Panc1 (cell line): ENCODE measurements at places on chromosomes 3 and 15.
A peak's percentile ranks its signal among the peaks of the same experiment; 100 is the strongest.

DNA sequence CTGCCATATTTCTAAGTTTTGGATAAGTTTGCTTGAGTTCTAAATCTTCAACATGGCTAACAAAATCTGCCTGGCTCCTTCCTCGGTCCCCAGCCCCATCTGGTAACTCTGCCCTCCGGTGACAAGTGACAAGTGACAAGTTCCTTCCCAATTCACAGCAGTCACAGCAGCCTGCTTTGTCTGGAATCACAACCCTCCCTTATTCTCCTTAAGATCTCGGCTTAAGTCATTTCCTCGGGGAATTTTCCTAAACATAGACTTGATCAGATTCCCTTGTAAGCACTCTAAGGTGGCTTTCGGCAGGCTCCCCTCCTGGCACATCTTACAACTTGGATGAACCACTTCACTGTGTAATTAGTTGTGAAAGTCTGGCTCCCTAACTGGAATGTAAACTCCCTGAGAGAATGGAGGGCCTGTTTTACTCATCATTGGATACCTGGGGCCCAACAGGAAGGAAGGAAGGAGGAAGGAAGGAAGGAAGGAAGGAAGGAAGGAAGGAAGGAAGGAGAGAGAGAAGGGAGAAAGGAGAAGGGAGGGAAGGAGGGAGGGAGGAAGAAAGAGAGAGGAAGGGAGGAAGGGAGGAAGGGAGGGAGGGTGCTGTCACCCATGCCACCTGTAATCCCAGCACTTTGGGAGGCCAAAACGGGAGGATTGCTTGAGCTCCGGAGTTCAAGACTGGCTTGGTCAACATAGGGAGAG is 126.4 kb downstream of the SHQ1 start:
- no peak for DNase-seq

DNA sequence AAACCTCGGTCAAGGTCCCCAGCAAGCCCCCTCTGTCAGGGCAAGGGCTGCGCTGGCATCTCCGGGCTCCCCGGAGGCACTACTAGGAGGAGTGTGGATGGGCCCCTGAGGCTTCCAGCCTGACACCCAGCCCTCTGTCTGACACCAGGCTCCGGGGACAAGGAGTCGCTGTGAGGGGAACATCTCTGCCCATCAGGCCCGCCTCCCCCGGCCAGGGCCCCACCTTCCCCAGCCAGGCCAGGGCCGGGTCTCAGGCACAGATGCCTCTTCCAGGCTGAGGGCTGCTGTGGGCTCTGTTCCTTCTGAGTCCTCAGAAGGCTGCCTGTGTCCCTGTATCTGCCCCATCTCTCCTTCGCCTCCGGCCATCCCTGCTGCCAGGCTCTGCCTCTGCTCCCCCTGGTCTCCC is 15.8 kb downstream of the CSPG4 start:
- no peak for DNase-seq

GRCh38 chr3:175443682-175444081 is 584.5 kb downstream of the NAALADL2 start:
- DNase-seq = no peak

DNA sequence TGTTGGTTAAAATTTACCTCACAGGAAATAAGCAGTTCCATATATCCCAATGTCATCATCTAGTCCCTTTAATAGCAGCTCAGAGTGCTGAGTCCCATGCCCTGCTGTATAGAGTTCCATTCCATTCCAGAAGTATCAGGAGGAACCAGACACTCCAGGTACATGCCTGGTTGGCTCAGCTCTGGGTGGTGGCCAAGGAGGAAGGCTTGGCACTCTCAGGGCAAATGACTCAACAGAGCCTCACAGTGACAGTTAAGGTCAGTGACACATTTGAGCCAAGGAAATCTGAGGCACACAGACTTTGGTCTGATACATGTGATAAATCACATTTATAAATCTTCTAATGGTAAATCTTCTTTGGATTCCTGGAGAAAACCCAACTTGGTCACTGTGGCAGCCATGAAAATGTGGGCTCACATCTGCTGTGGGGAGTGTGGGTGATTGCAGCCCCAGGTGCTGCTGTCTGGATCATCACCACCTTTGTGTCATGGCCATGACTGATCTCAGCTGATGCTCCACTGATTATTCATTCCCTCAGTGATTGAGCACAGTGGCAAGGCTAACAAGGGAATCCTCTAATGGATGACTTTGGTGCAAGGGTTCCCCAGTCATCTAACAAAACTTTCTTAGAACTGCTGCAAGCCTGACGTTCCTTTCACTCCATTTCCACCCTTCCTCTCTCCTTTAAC is 9.3 kb downstream of the HHLA2 start:
- peak; percentile 7 for DNase-seq

- DNase-seq = no peak
These were observed 5.6 kb downstream of the TIGIT start for GRCh38 chr3:114299421-114299820.

DNA sequence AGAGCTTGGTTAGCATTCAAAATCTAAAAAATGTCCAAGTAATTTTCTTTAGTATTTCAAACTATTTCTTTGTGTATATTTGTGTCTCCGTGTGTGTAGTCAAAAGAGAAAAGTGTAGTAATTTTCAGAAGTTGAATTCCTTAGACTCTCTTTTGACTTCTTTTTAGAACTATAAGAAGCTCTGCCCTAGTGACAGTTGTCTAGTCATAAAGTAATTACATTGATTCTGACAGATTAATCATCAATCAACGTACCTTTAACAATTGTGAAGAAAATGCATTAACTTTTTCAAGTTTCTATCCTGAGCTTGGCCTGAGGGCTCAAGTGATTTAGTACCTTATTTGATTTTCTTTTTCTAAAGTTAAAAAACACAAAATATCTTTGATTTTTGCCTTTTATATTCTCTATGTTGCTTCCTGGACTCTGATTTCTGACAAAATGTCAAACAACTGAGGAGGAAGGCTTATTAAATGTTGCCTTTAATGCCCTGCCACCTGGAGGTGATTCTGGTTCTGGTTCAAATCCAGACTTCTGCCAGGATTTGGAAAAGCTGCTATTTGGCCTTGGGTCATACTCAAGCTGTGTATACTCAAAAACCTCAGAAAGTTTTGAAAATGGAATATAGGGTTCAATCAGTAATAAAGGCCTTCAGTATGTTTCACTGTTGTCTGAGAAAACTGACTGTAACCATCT is 653.6 kb downstream of the NSUN3 start:
- DNase-seq = no peak

DNA sequence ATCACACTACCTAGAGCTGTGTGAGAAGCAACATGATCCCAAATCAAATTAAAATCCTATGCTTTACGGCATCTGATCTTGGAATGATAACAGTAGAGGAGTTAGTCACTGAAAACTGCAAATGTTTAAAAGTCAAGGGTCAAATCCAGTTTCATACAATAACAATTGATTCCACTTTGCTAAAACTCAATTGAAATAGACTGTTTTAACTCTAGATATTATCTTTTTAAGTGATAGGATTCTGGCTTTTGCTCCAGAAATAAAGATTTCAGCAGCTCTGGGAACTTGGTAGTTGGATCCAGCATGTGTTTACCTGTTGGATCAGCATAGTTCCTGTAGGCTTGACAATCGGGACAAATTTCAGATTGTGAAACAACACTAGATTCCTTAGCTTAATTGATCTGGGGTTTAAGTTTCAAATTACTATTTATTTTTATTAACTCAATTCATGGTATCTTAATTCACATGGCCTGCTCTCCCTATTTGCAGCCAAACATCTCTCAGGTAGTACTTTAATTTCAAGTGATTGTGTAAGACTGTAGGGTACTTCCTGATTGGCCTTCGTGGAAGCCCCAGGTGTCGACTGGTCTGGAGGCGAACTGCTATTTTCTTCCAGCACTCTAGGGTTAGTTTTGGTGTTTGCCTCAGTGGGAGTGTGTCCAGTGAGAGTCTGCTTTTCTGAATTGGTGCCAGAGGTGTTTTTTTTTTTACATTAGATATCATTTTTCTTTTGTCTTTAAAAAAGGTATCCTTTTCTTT is 16.6 kb downstream of the NFKBIZ start:
- no peak for DNase-seq

GRCh38 chr3:125440559-125440955 is 65.4 kb upstream of the ZNF148 start:
- DNase-seq = no peak

GRCh38 chr3:79005084-79005483 is 762.7 kb downstream of the ROBO1 start:
- no peak for DNase-seq

- DNase-seq = no peak
These were observed 241.8 kb downstream of the ADAMTS17 start for GRCh38 chr15:100099976-100100375.

GRCh38 chr3:122578069-122578740 is 755 bp downstream of the PARP15 start:
- no peak for DNase-seq

DNA sequence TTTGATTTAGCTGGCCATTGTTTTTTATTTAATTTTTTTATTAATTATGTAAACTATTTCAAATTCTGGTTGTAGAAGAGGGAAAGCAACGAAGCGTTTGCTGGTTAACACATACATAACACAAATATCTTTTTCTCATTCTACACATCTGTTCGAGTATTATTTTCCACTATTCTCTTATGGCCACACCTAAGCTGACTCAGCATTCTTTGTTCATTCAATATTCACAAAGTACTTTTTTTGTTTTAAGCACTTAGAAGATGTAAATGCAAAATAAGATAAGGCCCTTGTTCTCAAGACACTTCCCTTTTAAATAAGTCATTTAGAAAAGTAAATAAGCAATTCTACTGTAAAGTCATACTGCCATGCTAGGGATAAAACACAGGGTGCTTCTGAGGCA is 45.4 kb downstream of the CADM2 start:
- no peak for DNase-seq

- DNase-seq = no peak
These were observed 8.5 kb downstream of the BFSP2 start for GRCh38 chr3:133408366-133408765.

DNA sequence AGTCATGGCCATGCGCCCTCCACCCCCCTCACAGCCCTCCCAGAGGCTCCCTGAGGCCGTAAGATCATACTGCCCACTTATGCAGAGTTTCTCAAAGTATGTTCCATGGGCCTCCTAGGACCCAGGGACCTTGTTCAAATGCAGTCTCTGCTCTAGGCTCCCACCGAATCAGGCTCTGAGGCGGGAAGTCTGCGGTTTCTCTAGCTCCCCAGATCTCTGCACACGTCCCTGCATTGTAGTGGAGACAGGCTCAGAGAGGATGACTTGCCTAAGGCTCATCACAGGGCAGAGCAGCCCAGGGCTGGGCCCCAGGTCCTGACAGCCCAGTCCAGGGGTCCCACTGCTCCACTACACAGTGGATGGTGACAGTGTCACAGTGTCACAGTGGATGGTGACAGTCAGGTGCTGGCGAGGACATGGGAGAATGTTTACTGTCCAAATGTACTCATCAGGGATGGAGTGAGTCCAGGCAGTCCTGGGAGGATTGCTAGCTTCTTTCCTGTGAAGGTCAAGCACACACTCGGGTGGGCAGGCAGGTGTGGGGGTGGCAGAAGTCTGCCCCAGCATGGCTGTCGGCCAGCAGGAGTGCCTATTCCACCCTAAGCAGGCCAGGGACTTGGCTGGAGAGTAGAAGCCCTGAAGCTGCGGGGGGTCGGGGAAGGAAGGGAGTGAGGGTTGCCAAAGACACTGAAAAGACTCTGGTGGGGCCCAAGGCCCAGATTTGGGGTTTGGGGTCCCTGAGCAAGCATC is 12.4 kb downstream of the ANKRD63 start:
- DNase-seq = no peak

DNA sequence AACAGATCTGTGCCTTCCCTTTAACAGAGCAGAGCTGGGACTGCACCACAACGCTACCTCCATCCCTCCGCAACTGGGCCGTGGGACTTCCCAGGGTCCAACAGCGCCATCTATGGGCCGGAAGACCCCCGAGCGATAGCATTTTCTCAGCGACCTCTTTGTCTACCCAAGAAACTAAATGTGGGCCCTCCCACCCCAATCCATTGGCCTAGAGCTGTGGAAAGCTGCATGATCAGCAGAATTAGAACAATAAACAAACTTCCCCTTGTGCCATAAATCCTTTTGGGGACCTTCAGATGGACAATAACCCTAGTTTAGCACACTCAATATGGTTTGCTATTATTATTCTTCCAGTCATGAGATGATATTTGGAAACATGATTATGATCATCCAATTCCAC is 74.8 kb upstream of the NTRK3 start:
- DNase-seq = peak; percentile 5

GRCh38 chr3:30988769-30989168 is 94.3 kb upstream of the GADL1 start:
- no peak for DNase-seq

- DNase-seq = no peak
These were observed 530.9 kb upstream of the CBLB start for GRCh38 chr3:106399761-106400160.

DNA sequence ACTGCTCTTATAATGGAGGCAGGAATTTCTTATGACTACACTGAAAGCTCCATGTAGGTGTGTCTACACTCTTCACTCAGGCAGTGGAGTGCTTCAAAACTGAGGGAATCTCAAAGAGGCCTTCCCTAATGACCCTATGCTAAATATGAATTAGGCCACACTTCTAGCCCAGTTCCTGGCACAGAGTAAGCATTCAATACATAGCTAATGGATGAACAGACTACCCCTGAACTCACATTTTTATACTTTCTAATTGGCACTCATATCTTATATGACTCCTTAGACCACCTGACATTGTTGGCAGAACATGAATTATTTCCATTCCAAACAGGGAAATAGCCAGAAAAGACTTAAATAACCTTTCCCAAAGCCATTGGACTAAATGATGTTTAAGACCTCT is 3.4 kb downstream of the RARRES1 start:
- DNase-seq = no peak

GRCh38 chr3:76065964-76066363 is 280.6 kb upstream of the ZNF717 start:
- DNase-seq = no peak

DNA sequence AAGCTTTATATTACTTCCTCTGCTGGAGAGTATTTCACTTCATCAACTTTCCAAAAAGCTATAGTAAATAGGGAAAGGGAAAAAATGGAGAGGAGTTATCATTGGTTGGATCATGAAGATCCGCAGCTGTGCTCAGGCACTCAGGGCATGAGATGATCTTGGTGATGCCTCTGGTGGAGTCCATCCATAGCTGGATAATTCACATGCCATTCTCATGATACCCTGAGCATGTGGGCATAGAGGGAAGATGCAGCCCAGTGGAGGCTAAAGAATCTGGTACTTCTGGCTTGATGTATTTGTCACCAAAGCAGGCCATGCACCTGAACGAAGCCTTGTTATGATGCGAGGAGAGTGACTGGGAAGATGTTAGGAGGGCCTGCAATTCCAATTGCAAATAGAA is 150.2 kb downstream of the CHST2 start:
- DNase-seq = no peak

DNA sequence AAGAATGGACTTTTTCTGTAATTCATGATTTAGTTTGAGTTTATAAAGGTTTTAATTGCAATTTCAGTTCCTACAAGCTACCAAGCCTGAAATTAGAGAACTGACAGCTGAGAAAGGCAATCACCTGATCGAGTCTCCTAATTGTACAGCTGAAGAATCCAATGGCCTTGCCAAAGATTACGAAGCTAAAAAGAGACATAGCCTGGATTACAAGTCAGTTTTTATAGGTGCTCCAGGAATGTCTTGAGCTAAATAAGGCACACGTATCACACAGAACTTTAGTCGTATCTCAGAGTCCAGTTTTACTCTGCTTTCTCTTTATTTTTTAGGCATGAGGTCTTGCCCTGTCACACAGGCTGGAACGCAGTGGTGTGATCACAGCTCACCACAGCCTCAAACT is 6.6 kb downstream of the DPH3 start:
- no peak for DNase-seq
